ENCODE measurements at places on chromosomes 5 and 9.

GRCh38 chr5:72472666-72473422 lies 34.4 kb downstream of the ZNF366 start:
- DNase-seq, result no peak

DNA sequence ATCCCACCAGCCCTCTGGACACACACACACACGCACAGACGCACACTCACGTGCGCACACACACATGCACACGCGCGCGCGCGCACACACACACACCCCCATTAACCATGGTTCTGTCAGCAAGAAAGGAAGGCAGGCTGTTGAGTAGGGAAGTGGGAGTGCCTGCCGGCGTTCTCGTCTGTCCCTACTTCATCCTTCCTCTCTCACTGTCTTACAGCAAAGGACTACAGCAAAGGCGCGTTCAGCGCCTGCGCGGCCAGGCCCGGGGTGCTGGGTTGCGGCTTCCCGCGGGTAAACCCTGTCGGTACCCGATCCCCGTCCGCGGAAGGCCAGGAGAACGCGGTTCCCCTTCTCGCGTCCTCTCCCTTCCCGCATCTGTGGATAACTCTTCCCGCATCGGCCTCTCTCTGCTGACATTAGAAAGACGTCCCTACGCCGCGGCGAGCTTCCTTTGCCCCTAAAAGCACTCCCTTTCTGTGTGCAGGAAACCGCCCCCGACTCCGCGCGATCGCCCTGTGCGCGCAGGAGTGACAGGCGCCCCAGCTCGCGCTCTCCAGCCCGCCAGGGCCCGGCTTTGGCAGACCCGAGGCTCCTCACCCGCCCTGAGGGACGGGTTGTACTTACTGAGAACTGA lies 219.2 kb downstream of the AGTPBP1 start:
- DNase-seq, result no peak

DNA sequence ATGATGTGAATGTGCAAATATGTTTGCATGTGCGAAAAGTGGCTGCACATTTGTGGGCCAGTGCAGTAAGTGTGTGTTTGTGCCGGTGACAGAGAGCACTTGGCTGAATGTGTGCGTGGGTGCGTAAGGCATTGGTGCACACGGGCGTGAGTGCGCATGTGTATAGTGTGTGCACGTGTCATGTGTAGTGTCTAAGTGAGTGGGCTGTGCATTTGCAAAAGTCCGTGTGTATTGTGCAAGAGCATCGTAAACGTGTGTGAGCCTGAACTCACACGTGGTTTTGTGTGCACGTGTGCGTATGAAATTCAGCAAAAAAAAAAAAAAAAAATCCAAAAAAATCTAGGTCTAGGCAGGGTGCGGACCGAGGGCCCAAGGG lies 6.5 kb upstream of the EBF1 start:
- DNase-seq, result no peak

GRCh38 chr5:81230416-81230815 lies 2.7 kb upstream of the CKMT2 start:
- DNase-seq, result no peak

- DNase-seq, result peak; percentile 6
Observed at GRCh38 chr9:134066913-134067851, 644 bp downstream of the BRD3 start.

DNA sequence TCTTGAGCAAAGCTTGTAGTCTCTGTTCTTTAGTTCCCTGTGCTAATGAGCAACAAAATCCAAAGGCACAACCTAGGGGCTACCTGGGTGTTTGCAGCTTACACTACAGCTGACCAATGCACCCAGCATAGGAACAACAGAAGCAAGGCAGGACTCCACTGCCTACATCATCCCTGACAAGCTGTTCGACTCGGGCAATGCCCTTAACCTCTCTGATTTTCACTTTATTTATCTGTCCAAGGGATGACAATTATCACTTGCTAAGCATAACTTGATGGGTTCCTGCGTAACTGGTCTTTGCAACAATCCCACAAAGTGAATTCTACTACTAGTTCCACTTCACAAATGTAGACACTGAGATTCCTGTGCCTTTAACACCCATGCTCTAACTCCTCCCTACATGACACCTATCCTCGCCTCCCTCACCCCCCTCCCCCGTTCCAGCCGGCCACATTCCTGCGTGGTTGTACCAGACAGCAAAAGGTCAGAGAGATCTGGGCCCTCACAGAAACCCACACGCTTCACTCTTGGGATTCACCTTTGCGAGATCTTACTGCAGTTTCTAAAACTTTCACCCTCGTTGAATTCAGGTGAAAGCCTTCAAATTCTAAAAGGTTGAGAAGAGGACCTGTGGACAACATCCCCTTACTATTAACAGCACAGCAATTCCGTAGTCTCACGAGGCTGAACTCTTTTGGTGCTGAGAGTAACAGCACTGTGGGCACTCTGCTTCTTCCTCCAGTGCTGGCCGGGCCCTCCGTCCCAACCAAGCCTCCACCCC lies 995 bp downstream of the IPPK start:
- DNase-seq, result no peak

DNA sequence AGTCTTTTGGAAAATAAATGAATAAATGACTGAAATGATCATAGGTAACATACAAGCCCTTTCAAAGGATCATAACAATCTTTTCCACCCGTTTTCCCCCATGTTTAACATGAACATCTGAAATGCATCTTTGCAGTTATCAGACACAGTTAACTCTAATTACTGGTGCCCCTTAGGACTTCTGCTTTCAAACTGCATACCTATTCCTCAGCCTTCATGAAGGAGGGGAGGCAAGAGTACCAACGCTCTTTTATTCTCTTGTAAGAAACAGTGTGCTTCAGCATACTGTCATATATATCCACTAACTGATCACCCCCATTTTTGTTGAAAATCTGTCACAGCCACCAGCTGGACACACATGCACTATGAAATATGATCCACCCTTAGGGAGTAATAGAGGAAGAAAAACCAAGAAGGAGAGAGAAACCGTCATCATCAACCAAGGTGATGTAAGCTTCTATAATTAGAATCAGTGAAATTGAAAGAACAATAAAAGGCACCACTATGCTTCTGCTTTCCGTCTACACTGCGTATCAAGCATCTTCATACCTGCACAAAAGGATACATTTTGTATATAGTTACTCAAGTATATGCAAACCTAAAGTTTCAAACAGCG lies 98.7 kb downstream of the RAPGEF6 start:
- DNase-seq, result no peak

GRCh38 chr5:132772291-132773070 lies 4.6 kb downstream of the SEPTIN8 start:
- DNase-seq, result no peak

GRCh38 chr9:98563212-98563907 lies 145.4 kb downstream of the GABBR2 start:
- DNase-seq, result no peak

GRCh38 chr5:147930769-147931168 lies 24.4 kb upstream of the C5orf46 start:
- DNase-seq, result no peak

GRCh38 chr9:132040246-132040645 lies 39.4 kb downstream of the MED27 start:
- no peak for DNase-seq

DNA sequence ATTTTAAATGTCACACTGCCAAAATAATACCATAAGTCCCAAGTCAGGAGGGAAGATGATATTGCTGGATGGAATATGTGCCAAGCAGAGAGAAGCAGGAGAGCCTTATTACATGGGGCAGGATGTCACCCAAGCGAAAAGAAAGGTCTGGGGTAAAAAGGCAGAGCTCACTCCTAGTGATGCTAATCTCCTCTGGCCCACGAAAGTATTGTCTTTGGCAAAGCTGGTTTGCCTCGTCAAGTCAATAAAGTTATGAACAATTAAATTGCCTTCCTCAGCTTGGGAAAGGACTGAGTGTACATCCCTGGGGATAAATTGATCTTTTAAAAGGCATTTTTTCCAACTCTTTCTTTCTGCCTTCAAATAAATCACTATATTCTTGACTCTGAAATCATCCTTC lies 220.6 kb downstream of the DMAC1 start:
- DNase-seq, result no peak

- DNase-seq, result no peak
Observed at GRCh38 chr5:122653087-122654017, 121.5 kb upstream of the SNX2 start.

GRCh38 chr5:32280656-32281081 lies 32.1 kb downstream of the MTMR12 start:
- no peak for DNase-seq

DNA sequence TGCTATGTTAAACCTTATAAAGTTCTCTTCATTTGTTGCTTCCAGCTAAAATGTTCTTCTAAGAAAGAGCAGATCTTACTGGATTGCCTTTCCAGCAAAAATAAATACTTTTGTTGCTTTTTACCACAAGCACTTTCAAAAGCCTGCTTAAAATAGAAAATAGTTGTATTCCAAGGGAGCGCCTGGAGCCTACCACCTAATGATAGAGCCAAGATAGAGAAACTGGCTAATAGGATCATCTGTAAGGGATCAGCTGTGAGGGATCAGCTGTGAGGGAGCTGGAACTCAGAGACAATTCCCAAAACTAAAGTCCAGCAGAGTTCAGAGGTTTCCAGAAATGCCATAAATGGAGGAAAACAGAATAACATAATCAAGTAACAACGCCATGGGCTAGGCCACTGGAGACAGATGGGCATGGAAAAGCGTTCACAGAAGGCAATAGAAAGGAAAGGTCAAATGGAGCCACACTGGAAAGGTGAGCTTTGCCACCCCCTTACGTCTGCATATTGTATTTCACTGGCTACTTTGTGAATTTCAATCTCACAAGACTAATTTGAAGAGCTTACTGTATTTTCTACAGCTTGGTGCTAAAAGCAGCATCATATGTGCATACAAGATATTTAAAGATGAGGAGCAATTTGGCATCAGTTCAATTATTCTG lies 140.6 kb upstream of the TLE4 start:
- no peak for DNase-seq

DNA sequence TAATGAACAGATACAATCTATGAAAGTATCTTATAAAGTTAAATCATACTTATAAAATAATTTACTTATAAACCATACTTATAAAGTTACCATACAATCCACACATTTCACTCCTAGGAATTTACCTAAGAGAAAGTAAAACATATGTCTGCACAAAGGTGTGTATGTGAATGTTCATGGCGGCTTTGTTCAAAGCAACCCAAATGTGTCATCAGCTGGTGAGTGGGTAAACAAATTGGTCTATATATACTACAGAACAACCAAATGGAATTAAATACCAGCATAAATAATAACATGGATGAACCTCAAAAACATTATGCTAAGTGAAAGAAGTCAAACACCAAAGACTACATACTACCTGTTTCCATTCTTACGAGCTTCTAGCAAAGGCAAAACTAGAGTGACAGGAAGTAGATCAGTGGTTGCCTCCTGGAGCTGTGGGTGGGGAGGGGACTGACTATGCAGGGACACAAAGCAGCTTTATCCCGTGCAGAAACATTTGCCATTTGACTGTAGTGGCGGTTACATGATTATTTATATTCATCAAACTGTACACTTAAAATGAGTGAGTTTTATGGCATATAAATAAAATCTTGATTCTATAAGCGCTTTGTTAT lies 10.6 kb downstream of the TRAF1 start:
- DNase-seq, result no peak

DNA sequence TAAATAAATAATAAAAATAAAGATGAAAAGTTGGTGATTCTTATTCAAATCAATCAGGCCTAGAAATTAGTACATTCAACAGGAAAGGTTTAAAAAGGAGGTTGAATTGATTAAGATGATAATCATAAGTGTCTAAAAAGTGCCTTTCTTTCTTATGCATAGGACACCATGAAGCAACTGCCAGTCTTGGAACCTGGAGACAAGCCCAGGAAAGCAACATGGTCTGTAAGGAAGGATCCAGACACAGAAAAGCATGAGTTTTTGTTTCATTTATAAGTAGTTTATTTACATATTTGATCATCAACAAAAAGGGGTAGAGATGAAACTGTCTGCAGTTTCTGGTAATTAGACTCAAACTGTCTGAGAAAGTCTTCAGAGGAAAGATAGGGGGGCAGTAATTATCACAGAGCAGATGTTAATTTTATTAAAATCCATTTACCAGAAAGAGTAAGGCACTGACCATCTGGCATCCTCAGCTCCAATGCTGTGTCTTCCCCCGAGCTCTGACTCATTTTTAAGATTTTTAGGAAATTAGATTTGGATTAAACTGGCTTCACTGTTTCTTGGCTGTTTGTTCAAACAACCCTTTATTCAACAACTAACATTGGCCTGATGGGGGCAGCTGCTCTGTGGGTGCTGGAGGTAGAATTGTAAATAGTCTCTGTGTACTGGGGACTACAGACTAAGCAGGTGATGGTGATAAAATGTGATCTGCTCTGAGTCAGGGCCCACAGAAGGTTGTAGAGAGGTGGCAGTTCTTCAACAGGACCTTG lies 2.7 kb downstream of the RABEPK start:
- no peak for DNase-seq

DNA sequence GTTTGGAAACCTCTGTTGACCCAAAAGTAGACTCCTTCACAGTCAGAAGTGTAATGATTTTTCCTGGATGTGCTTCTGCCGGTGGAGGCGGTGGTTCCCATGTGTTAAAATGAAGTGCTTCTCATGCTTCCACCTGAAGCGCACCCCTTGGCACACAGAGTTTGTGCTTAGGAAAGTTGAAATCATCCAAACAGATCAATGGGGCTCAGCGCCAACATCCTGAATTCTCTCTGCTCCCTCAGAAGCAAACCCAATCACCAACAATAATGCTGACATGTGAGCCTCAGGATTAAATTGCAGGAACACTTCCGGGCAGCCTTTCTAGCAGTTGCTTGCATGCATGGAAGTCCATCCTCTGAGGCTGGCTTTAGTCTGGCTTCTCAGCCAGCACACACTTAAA lies 71.0 kb downstream of the MED10 start:
- DNase-seq, result no peak

DNA sequence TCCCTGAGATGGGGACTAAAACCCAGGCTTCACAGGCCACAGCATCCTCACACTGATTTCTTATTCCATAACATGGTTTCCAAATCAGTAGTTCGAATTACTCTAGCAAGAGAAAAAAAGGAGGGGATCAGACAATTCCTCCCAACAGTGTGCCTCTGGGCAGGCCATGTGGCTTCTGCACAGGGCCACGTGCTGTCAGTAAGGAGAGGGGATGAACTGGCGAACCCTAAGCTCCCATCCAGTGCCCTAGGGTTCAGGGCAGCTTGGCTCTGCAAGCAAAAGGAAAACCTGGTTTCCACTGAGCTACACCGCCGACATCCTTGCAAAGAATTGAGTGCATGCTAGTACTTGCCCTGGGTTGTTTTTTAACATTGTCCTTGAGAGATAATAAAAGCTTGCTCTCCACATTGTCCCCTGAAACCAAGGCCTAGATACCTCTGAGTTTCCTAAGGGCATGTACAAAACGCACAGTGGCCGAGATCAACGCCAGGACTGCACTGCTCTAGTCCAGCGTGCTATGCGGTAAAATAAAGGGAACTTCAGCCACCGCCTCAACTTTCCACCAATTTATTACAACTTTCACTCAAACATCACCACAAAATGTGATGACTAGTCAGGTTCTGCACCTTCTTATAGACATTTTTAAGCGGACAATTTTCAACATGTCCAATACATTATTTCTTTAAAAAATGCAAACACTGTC lies 4.5 kb downstream of the CAMSAP1 start:
- no peak for DNase-seq

GRCh38 chr9:75826314-75826713 lies 64.2 kb upstream of the PCSK5 start:
- DNase-seq, result no peak

GRCh38 chr5:95285409-95285755 lies 488 bp upstream of the MCTP1 start:
- DNase-seq, result no peak

All from NCI-H1417 treated with DMSO at 0.1 percent for 48 hours (cell line).